NB4 (cell line): ENCODE measurements at places on chromosomes 11 and 22.

- no peak for DNase-seq
Measured at GRCh38 chr11:119780222-119780953, 51.4 kb upstream of the NECTIN1 start.

GRCh38 chr22:45804986-45805325, 133.3 kb downstream of the ATXN10 start:
- DNase-seq = peak; percentile 81

- peak; percentile 90 for DNase-seq
Measured at GRCh38 chr11:86193297-86194095, 51.1 kb upstream of the EED start.

DNA sequence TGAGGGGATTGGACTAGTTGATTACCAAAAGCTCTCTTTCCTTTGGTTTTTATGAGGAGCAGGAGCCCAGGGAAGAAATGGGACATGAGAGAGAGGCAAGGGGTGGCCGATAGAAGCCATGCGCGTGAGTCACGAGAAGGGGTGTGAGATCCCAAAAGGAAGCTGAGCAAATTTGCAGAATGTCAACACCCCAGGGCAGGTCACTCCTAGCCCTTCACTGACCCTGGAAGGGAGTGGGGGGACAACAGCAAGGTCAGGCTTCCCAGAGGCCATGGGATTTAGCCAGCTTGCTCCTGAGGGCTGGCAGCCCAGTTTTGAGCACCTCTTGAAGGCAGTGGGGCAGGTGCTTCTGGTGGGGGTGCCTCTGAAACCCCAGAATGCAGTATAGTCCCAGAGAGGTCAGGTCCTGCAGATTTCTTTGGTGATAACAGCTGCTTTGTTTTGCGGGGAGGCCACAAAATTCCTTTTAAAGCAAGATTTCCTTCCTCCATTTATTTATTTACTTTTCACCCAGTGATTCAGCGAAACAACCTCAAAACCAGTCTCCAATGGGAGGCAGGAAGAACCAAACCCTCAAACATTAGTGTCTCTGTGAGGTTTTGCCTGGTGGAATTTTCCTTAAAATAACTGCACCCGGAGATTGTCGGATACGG, 40.1 kb upstream of the TIMP3 start:
- no peak for DNase-seq

GRCh38 chr11:62553839-62554361, 7.3 kb upstream of the AHNAK start:
- no peak for DNase-seq
